ENCODE measurements at places on chromosomes 7 and 10.

DNA sequence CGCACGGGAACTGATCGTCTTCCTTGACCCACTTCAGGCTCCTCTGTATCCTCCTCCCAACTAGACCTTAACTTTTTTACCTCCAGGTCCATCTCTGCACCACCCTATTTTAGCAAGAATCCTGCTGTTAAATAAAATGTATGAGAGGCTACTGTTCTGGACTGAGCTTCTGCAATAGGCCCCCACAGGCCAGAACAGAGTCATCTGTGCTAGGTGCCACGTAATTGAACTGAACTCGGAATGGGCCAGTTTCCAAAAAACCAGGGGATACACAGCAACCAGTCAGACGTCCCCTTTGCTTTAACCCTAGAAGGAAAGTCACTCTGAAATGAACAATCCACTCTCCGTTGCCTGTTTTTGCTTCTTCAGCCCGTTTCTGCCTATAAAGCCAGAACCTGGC is 71.3 kb downstream of the CHST15 start:
- H3K27me3 ChIP-seq: no peaks in the 10 kb centered on the region
- no peak for DNase-seq
- peaks cover 12% of the 10 kb centered on the region for H3K4me1 ChIP-seq
- no peaks in the 10 kb centered on the region for H3K36me3 ChIP-seq

- no peaks in the 10 kb centered on the region for H3K27me3 ChIP-seq
- H3K27ac ChIP-seq: no peak overlapping the region
- DNase-seq: no peak
- no peak overlapping the region for H3K4me3 ChIP-seq
- H3K36me3 ChIP-seq: peaks cover 3% of the 10 kb centered on the region
Observed at GRCh38 chr7:94160719-94161435, 156.7 kb upstream of the BET1 start.

GRCh38 chr7:132415259-132415658 is 161.0 kb downstream of the PLXNA4 start:
- no peaks in the 10 kb centered on the region for H3K27me3 ChIP-seq
- H3K4me3 ChIP-seq: no peak overlapping the region
- H3K4me1 ChIP-seq: no peaks in the 10 kb centered on the region
- H3K36me3 ChIP-seq: no peaks in the 10 kb centered on the region

- no peaks in the 10 kb centered on the region for H3K4me1 ChIP-seq
- H3K36me3 ChIP-seq: no peaks in the 10 kb centered on the region
- no peaks in the 10 kb centered on the region for H3K27me3 ChIP-seq
- H3K27ac ChIP-seq: no peak overlapping the region
Observed at GRCh38 chr7:978416-979091, 3.2 kb upstream of the COX19 start.

- no peak overlapping the region for H3K4me3 ChIP-seq
- H3K27me3 ChIP-seq: no peaks in the 10 kb centered on the region
- no peaks in the 10 kb centered on the region for H3K36me3 ChIP-seq
- no peaks in the 10 kb centered on the region for H3K4me1 ChIP-seq
- no peak overlapping the region for H3K27ac ChIP-seq
Observed at GRCh38 chr7:39465055-39465929, 100.9 kb upstream of the YAE1 start.

- no peak overlapping the region for H3K4me3 ChIP-seq
- H3K4me1 ChIP-seq: no peaks in the 10 kb centered on the region
- DNase-seq: no peak
- H3K27ac ChIP-seq: no peak overlapping the region
- H3K36me3 ChIP-seq: no peaks in the 10 kb centered on the region
Observed at GRCh38 chr7:121447243-121447910, 51.3 kb upstream of the FAM3C start.

Measured in H9 (cell line).